Right lobe of liver (tissue), 6 donors: ENCODE measurements at places on chromosomes 5 and 9.

DNA sequence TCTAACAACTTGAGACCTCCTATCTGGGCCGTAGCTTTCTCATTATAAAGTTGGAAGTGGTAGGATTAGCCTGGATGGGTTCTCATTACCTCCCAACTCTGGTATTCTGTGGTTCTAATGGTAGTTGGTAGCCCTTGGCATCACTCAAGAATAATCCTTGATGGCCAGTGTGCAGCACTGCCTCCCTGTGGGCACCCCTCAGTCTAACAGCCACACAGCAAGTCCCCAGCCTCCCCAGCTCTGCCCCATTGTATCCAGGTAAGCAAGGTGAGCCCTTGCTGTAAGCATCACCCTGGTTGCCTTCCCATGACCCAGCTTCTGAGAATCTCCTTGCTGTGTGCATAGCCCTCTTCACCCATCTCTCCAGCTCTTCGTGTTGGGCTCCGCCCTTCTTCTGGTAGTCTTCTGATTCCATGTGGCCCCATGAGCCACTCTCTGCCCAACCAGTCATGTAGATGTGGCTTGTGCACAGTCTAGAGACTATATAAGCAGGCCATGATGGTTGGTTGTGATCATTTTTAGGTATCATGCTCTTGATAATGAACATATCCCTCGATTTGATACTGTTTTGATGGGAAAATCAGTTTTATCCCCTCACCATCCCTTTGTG lies 57.6 kb upstream of the GRHPR start:
- DNase-seq = no peak

GRCh38 chr5:54670281-54670680 lies 152.7 kb downstream of the SNX18 start:
- DNase-seq = no peak

DNA sequence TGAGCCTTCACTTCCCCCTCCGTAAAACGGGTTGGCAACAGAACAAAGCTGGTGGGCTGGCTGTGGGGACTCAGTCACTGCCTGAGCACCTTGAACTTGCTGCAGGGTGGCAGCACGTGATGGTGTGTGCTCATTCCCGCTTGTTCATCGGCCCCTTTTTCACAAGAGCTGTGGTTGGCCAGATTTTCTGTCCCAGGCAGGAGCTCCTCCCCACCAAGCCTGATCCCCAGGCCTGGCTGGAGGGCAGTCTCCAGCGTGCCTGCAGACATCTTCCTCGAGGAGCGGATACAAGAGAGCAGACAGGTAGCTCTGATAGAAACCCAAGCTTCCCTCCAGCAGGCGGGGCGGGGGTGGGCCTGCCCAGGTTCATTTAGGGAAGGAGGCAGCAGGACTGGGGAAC lies 61.9 kb upstream of the ORM1 start:
- no peak for DNase-seq

- DNase-seq = no peak
Observed at GRCh38 chr5:78903353-78903752, 81.8 kb downstream of the ARSB start.

DNA sequence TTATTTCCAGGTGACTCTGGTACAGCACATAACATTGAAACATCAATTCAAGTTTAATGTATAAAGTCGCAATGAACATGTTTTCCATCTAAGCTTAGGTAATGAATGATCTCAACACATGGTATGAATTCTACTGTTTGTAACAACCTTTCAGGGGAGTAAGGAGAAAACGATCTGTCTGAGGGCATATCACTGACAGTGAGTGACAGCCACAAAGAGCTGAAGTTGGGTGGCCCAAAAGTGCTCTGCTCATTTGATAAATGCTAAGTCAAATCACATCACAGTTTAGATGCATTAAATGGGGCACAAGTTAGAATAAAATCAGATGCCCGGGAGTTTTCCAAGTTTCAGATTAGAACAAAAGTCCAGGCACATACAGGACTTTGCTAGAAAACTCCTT lies 1.2 kb downstream of the FANCC start:
- DNase-seq = no peak

DNA sequence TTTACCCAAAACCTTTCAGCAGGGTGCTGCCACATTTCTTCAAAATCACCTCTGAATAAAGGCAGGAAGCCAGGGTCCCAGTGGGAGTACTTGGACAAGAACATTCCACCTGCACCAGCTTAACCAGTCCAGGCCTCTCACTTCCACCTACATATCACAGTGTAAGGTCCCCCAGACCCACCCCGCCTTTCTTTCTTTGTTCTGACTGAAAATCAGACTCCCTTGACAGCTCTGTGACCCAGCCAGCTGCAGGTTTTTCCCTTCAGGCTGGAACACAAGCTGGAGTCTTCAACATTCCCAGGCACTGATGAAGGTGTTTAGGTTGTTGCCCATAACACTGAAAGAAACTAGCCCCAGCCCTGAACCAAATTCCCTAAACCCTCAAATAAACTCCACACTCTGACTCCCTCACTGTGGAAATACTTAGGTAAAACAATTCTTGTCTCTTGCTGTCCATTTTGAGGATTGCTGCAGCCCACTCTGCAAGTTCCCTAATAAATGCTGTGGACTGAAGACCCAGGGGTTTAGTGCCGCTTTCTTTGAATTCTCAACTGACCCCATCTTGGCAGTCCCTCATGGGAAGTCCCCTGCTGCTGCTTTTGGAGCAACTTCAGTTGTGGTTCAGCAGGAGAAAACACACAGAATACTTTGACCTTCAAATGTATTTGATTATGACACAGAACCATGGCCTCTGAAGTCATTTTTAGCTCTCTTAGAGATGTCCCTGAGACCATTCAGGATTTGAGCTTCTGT lies 24.8 kb downstream of the P4HA2 start:
- no peak for DNase-seq

DNA sequence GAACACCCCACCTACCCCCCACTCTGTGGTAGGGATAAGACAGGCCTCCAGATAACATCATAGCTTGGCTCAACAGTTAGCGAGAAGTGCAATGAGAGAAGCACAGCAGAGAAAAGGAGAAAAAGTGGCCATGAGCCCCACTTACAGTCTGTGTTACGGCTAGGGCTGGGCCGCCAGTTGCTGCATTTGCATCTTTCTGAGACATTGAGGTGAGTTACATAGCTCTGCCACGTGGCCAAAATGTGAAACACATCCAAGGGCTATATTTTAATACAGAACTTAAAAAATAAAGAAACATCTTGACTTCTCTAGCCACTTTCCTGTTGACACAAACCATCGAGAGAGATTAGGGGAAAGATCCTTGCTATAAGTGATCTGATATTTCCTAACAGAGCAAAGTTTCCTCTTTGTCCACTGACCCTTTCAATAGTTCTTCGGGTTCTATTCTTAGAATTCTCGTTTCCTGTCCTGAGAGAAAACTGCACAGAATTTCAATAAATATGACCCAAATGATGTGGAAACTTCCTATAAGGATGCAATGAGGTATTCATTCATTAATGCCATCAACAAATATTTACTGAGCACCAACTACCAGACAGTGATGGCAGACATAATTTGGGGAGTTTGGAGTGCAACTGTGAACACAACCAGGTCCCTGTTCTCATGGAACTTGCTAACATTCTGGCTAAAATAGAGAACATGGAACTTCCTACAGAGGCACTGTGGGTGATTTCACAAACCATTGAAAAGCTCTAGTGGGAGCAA lies 3.2 kb upstream of the TLE4 start:
- DNase-seq = no peak

GRCh38 chr9:136856541-136857141 lies 4.5 kb downstream of the MAMDC4 start:
- no peak for DNase-seq

GRCh38 chr5:149915392-149916260 lies 29.0 kb downstream of the PDE6A start:
- DNase-seq = no peak

- no peak for DNase-seq
Observed at GRCh38 chr9:27537027-27537435, 7.4 kb upstream of the MOB3B start.

DNA sequence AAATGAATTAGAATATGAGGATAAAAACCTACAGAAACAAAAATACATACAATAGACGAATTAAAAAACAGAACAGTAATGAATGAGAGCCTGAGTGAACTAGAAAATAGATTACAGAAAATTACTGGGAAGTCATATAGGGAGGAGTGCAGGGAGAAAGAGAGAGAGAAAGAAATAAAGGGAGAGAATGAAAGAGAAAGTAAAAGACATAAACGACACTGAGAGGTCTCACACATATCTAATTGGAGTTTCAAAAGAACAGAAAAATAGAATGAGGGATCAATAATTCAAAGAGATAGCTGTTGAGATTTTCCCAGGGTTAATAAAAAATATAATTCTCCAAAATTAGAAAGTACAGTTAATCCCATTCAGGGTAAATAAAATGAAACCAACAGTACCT lies 156.4 kb upstream of the FTMT start:
- no peak for DNase-seq

DNA sequence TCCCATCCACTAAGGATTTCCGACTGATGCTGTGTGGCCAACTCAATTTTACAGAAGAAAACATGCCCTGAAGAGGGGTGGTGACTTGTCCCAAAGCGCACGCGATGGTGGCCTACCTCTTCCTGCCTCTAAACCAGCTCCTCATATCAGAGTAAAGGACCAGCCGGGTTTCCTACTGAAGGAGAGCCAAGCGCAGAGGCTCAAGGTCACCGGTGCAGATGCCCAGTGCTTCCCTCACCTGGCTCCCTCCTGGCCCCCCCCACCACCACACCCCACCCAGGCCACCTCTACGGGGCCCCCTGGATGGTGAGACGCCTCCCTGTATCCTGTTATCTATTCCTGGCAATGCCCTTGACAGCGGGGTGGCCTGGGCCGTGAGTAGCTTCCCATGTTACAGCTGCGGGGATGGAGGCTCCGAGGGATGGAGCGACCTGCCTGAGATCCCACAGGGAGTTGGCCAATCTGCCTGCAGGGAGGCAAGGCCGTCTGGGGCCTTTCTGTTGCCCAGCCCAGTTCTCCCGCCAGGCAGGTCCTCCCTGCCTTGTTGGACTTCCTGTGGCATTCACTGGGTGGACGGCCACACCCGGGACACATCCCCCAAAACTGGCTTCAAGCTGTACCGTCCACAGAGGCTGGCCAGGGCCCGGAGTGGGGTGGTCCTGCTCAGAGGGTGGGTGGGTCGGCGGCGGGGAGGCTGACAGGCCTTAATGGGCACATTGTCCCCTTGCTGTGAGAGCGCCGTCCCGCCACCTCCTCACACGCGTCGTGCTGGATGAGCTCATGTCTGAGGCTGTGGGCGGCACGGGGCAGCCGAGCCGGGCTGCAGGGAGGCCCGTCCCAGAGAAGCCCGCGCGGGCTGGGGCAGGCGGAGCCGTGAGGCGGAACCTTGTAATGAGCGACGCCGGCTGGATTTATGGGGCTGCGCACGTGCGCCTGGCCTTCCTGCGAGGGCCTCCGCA lies 72.5 kb downstream of the MACROH2A1 start:
- DNase-seq = no peak

DNA sequence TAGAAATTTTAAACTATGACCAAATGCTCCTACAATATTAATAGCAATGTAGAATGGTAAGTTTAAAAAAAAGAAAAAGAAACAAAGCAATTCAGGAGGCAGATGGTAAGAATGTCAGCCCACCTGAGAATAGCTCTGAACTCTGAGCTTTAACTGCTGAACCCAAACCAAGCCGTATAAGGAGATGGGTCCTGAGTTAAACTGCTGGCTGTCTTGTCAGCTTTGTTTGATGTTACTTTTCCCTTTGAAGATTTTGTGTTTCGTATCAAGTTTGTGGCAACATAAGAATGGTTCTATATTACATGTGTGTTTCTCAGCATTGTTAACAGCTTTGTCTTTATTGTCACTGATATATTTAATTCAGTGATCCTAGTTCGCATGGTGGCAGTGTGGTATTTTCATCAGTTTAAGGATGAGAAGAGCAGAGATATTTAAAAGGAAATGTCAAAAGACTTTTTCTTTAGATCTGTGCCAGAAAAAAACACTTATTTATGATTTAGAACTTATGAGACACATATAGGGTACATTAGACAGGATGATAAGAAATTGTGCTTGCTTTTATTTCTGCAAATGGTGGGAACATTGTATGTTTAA lies 390.1 kb downstream of the CCDC171 start:
- DNase-seq = no peak

DNA sequence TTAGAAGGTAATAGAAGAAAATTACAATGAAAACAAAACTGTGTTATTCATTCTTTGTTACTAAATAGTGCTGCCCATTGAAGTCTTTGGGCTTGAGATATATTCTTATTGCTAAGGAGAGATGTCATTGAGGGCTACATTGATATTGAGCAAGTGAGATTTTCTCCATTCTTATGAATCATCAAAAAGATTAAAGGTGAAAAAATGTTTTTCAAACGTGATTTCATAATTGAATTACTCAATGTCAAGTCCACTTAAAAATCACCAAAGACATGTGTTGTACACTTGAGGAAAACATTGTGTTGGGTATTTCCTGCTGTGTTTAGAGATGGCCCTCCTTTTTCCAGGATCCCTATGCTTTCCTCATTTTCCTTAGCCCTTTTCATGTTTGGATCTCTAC lies 448.1 kb downstream of the NFIB start:
- no peak for DNase-seq

DNA sequence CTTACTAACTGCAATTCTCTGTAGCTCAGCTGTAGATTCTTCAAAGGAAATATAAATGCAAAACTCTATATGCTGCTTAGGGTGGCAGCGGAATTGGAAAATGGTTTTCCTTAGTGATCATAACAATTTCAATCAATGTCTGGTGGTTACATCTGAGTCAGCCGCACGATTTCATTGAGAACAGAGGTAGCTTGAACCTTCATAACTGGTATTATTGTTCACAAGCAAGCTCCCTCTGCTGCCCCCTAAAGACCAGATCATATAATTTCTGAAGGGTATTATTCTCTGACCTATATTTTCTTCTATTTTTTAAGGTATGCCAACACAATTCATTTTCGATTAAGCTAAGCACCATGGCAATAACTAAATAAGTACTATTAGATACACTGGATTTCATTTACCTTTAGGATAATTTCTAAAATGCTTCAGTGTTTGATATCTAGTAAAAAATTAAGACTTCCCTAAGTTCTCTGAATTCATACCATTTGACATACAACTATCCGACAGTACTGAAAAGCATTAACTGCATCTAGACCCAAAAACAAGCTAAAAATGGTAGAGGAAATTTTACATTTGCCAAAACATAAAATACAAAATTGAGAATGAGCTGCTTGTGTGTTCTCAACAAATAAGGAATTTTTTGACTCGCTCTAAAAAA lies 181.1 kb upstream of the SPEF2 start:
- no peak for DNase-seq

- no peak for DNase-seq
Observed at GRCh38 chr5:122972877-122973276, 63.6 kb downstream of the PPIC start.

DNA sequence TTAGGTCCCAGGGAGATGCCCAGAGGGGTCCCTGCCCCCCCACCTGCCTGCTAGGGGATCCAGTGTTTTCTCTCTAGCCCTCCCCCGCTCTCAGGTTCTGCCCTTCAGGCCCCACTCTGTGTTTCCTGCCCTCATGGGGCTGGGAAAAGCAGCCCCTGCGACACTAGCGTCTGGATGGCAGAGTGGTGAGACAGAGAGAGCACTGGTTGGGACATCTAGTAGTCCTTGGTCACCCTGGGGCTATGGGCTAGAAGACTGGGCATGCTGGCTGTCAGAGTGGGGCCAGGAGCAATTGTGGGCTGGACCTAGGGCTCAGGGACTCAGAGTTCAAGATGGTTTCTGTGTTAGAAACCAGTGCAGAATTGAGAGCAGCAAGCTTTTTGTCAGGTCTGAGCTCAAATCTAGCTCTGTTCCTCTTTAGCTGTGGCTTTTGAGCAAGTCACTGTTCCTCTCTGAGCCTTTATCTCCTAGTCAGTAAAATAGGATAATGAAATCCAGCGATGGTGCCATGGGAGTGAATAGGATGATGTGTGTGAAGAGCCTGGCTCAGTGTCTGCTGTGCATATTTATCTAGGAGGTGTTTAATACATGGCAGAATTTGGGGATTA lies 39.0 kb downstream of the RGS3 start:
- no peak for DNase-seq
